ENCODE measurements at places on chromosomes 7 and 10.

DNA sequence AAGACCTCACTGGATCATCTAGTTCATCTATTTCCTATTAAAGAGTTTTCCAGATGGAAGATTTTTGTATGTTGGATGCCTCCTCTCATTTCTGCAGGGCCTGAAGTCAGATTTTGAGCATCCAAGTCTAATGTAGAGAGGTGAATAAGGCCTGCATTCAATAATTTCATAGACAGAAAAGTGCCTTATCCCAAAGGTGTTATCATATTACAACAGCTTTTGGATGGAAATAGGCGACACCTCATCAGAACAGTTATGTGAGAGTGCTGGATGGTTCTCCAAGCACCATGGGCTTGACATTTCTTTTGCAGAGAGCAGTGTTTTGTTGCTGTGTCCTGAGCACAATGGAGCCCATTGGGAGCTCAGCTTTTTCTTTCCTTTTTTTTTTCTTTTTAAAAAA lies 162.4 kb upstream of the MEOX2 start:
- no peak for DNase-seq

DNA sequence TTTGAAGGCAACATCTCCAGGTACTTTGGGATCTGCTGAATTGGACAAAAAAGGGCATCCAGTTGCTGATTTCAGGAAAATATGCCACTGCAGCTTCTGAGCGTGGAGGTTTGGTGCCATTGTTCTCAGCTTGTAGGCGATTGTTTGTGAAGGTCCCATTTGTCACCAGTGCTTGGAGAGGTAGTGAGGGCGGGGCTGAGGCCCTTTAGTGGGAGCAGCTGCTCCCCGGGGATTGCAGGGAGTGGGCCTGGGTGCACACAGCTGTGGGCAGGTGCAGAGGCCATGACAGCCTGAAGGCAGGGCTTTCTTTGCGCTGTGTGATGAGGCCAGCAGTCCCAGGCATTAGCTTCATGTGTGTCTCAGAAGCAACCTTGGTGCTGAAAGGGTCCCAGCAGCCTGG lies 3.9 kb downstream of the FAM20C start:
- DNase-seq = no peak

DNA sequence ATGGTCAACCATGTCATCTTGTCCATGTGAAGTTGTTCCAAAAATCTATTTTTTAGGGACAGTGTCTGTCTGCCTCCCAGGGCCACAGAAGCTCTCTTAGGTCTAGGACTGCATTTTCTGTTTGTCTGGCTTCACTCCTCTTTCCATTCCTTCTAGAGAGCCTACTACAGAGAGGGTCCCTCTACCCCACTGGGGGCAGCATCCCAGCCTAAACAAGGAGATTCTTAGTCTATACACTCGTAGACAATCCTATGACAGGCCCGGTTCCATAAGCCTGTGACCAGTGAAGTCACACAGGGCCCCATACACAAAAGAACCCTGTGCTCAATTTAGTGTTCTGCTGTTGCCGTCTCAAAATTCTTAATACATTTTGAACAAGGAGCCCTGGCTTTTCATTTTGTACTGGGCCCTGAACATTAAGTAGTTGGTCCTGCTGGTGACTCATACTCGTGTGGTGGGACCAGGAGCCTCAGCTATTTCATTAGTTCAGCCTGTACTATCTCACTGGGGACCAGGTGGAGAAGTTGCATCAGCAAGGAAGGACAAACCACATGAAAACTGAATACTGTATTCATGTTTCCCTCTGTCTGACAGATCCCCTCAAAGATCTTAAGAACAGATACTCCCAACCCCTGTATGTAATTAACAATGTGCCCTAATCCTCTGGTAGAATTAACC lies 23.5 kb upstream of the FAM180A start:
- no peak for DNase-seq

GRCh38 chr7:149624006-149624405 lies 126.4 kb upstream of the ZNF746 start:
- DNase-seq = peak; percentile 43

GRCh38 chr10:89744026-89744425 lies 42.6 kb downstream of the KIF20B start:
- DNase-seq = no peak

Data from T follicular helper cell (primary cell).